ENCODE measurements at places on chromosomes 7 and 10.

- DNase-seq: no peak
Observed at GRCh38 chr10:96703358-96703757, 17.0 kb downstream of the PIK3AP1 start.

- DNase-seq: peak; percentile 69
Observed at GRCh38 chr10:32957341-32958084, 517 bp downstream of the ITGB1 start.

DNA sequence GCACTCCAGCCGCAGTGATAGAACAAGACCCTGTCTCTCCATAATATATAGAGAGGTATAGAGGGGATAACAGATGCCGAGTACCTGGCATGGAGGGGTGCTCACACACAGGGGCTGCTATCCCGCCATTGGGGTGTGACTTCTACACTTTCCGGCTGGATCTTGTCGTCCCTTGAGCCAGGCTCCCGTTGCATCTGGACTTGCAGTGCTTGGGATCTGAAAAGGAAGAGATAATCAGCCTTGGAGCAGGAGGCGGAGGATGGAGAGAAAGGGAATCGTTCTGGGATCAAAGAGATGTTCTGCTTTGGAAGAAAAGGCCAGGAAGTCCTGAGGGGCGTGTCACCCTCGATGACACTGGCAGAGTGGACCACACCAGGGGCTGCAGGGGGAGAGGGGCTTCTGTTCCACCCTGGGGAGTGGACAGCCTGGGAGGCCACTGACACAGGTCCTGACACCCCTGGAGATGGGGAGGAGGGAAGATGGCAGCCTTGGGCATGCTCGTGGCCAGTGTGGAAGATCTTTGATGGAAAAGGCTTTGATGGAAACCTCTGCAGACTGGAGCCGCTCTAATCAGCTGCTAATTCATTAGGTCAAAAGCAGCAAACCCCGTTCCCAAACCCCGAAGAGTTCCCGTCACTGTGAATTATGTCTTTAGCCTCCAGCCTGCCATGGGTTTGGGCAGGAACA is 85.1 kb downstream of the CARD11 start:
- DNase-seq: no peak

GRCh38 chr7:14691597-14692203 is 210.9 kb downstream of the DGKB start:
- peak; percentile 63 for DNase-seq

GRCh38 chr10:124693801-124694416 is 50.3 kb downstream of the FAM53B start:
- DNase-seq: no peak

- DNase-seq: no peak
Observed at GRCh38 chr10:3486346-3487065, 298.5 kb downstream of the KLF6 start.

DNA sequence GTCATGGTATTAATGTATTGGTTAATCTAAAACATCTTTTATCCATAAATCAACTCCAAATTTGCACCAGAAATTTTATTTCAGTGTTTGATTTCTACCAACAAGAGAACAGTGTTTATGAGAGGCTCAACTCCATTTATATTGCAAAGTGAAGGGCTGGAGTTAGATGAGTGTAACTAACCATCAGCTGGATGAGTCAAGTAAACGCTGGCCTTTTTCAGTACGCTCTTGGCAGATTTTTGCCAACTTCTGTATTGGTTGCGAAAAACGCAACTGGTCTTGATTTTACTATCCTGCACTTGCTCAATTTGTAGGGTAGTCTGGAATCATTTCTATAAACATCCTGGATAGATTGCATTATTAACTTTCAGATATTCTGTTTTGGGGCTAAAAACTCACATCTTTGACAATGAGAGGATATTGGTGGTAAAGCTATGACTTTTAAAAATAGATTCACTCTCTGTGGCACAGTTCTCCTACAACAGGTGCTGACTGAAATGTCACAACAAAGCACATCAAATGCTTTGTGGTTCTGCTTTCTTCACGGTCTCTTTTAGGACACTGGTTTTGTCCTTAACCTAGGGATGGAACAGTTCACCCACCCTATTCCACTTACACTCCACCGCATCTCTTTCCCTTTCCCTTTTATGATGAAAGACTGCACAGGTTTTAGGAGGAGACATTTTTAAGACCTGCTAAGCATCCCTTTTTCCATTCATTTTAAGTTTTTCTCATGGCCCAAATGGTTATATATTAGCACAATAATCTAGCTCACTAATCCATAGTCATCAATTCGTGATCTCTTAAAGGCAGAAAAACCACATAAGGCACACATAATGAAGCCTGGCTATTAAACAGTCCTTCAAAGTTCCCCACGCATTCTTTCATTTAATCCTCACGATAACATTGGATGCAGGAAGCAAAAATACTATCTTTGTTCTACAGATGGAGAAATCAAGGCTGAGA is 12.8 kb downstream of the CACNA2D1 start:
- DNase-seq: no peak

DNA sequence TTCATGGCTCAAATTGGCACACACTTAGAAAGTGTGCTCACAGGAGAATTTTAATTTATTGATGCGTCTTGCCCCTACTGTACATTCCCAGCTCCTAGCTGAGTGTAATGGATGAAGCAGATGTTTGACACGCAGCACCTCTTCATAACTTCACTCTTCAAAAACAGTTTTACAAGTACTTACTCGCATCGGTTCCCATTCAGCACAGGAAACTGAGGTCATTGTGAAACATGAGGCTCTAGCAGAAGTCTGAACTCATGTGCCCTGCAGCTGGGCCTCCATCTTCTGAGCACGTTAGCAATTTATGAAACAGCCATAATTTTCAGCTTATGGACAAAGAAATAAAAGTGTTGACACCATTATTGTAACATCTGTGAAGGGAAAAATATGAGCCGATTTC is 558.9 kb upstream of the MGMT start:
- DNase-seq: no peak

- DNase-seq: no peak
Observed at GRCh38 chr10:101588879-101589278, 758 bp downstream of the DPCD start.

- peak; percentile 29 for DNase-seq
Observed at GRCh38 chr7:50631639-50632038, 66.4 kb upstream of the DDC start.

- no peak for DNase-seq
Observed at GRCh38 chr10:70564901-70565351, 37.6 kb downstream of the PRF1 start.

GRCh38 chr7:157660971-157661610 is 324.3 kb downstream of the DNAJB6 start:
- DNase-seq: peak; percentile 9

DNA sequence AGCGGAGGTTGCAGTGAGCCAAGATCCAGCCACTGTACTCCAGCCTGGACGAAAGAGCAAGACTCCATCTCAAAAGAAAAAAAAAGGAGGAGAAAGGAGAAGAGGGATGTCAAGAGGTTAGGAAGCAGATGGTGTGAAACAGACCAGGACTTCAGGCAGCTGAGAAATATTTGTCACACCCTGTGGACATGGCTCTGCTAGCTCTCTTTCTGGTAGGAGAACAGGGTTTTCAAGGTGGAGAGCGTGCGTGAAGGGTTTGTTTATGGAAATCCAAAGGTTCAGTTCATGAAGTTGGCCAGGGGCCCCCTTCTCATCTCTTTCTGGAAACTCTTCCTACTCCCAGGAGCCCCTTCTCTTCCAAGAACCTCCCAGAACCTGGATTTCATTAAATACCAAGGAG is 110.8 kb upstream of the GALNT17 start:
- DNase-seq: no peak

GRCh38 chr10:77016278-77016815 is 621.3 kb downstream of the KCNMA1 start:
- DNase-seq: no peak

DNA sequence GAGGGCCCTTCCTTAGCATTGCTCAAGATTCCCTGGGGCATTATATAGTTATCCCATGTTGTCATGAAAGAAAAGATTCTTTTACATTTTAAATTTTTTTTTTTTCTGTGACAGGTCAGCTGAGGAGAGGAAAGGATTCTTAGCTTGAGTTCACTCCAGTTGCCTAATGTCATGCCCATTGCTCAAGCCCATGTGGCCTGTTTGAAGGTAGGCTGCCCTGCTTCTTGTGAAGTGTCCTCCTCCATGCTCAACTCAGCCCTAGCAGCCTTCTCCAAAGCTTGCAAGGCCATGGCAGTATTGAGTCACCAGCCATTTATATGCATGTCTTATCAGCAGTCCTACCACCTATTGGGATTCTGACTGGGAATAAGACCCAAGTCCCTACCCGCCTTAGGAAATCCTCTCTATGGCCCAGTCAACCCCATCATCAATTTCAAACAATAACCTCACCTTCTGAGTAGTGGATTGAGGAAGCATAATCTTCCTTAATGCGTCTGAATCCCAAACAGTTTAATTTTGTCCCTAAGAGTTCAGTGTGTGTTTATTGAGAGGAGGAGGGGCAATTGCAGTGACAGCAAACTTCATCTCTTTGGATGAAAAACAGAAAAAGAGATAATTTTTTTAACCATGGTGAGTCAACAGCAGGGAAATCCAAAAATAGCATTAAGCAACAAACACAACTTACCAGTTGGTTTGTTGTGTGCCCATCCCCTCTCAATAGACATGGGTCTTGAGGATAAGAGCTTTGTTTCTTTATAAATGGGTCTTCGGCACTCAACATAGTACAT is 38.6 kb upstream of the WASL start:
- no peak for DNase-seq

GRCh38 chr10:61951144-61951483 is 49.6 kb downstream of the ARID5B start:
- no peak for DNase-seq

All from right cardiac atrium (tissue), 5 donors.